NCI-H1048 (cell line): ENCODE measurements at places on chromosomes 16 and 17.

DNA sequence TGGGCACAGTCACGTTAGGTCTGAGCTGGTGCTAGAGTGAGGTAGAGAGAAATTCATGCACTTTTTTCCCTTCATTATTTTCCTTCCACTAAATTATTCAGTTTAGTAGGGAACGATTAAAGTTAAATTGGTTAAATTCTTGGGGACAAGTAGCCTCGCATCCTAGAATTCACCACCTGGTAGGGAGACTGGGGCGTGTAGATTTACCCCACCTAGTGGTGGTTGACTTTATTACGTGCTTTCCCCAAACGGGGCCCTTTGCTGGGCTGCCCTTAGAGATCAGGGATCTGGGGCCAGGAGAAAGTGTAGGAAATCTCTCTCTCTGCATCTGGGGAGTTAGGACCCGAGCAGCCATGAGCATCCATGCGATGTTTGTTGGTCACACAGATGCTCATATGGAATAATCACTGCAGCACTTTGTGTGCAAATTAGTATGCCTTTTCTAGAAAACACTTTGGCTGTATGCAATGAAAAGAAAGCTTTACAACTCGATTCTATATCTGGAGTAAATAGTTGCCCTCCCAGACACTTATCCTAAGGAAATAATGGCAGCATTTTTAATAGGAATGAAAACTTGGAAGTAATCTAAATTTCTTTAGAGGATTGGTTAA is 107.0 kb downstream of the PLCG2 start:
- no peak for DNase-seq

GRCh38 chr16:65446427-65446826 is 324.6 kb upstream of the CDH11 start:
- no peak for DNase-seq

DNA sequence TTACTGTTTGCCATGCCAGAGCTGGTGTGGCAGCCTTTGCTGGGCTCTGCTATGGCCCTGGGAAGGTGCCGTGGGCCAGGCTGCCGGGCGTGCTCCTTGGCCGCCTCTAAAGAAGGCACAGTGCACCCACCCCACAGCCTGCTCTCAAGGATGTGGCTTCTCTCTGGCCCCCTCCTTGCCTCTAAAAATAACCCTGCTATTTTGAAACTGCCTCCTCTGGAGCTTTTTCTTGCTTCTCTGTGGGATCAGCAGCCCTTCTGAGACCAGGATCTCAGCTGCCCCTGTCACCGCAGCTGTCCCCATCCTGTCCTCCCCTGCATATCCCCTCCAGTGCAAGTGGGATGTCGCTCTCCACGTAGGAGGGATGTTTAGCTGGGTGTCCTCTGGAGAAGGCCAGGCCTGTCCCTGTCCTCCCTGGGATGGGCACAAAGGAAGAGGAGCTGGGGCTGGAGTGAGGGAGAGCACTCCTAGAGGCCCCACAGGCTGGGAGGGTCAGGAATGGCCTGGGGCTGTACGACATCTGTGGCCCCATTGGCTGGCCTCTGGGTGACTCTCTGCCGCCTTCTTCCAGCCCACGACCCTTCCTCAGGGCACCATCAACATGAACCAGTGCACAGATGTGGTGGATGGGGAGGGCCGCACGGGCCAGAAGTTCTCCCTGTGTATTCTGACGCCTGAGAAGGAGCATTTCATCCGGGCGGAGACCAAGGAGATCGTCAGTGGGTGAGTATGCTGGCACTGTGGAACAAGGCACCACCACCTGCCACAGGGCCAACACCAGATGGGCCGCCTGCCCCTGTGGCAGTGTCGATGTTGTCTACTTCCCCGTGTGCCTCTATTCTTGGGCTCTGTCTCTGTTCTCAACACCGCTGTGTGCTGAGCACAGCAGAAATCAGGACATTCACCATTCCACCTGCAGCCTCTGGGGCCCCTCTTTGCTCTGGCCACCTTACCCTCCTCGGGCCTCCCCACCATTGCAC is 79.7 kb downstream of the PLD6 start:
- no peak for DNase-seq

GRCh38 chr17:79830763-79831264 is 8.4 kb downstream of the CBX4 start:
- no peak for DNase-seq

GRCh38 chr16:81537721-81538561 is 93.3 kb downstream of the CMIP start:
- DNase-seq, result no peak

GRCh38 chr16:6209355-6209930 is 1111.8 kb upstream of the EEF2KMT start:
- no peak for DNase-seq

- DNase-seq, result no peak
Observed at GRCh38 chr16:8519179-8519578, 71.1 kb downstream of the TMEM114 start.

GRCh38 chr17:13729466-13730134 is 127.9 kb upstream of the HS3ST3A1 start:
- DNase-seq, result no peak

DNA sequence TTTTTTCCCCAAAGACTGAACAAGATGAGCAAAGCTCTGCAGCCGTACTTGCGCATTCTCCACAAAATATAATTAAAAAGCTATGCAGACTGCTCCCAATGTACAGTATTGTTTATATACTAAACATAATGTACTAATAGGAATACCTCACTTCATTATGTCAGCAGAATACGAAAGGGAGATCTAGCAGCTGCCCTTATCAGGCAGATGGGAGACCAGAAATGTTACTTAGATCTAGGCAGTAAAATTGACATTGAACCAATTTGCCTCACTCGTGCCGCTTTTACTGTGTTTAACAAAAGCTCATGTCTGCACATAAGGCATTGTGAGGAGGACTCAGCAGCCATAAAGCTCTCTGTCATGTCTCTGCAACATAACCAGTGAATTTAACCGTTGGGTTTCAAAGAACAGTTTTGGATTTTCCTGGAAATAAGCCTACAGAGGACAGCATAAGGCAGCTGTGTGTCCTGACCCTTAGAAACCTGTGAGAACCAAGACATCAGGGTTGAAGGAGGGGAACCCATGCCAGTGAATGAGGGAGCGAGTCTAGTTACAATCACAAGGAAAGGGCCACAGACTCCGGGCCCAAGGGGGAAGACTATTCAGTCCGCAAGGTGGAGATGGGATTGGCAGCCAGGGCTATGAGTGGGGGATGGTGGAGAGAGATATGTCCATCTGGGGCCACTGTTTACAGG is 71.4 kb downstream of the GNAO1 start:
- DNase-seq, result no peak

GRCh38 chr16:71669926-71670536 is 44.0 kb downstream of the MARVELD3 start:
- DNase-seq, result no peak

DNA sequence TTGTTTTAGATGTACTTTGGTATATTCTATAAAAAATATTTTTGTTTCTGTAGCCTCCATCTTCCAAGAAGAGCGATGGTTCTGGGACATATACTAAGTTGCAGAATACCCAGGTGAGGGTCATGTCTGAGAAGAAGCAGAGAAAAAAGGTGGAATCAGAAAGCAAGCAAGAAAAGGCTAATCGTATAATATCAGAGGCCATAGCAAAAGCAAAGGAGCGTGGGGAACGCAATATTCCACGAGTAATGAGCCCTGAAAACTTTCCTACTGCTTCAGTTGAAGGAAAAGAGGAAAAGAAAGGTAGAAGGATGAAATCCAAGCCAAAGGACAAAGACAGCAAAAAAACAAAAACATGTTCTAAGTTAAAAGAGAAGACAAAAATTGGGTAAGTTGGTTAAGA is 154.6 kb downstream of the CHD9 start:
- DNase-seq, result no peak
